Stimulated activated CD8-positive, alpha-beta memory T cell treated with anti-CD3 and anti-CD28 coated beads, Interleukin-2, amount 100 ng/mL, for 1 hour (primary cell): ENCODE measurements at places on chromosomes 12 and 14.

DNA sequence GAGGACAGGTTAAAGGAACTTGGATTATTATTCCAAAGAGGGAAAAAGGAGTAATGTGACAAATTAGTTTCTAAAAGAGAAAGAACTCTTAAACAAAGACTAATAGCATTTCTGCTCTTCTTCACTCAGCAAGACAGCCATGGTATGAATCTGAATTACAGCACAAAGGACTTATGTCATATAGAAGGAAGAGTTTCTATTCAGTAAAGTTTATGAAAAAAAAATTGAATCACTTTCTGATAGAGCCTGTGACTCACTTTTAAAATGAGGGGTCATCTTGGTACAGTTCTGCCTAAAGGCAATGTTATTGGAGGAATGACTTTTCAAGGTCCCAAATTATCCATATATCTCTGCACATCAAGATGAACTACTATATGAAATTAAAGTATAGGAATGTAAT is 101.7 kb downstream of the DUSP6 start:
- no peak for DNase-seq

DNA sequence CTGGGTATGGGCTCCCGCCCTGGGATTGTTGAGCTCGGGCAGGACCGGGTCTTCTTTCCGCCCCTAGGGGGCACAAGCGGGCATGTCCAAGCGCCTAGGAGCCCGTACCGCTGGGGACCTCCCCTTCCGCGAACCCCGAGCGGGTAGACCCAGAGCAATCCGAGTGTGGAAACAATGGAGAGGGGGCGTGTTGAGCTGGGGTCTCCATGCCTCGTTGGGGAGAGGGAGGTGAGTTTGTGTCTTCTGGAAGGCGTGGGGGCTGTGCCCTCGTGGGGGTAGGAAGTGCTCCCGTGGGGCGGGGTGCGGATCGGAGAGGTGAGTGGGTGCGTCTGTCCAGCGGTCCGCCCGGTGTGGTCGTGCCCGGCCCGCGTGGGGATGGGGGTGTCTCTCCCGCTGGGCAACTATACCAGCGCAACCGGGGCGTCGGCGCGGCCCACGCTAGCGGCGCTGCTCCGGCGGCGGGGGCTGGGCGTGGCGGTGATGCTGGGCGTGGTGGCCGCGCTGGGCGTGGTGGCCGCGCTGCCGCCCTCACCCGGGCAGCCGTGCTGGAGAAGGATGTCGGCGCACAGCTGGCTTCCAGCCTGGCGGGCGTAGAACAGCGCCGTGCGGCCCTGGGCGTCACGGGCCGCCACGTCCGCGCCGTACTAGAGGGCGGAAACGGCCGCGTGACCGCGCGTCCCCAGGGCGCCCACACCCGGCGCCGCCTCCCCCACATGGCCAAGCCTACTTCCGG is 12.2 kb downstream of the AGAP2 start:
- DNase-seq = no peak

DNA sequence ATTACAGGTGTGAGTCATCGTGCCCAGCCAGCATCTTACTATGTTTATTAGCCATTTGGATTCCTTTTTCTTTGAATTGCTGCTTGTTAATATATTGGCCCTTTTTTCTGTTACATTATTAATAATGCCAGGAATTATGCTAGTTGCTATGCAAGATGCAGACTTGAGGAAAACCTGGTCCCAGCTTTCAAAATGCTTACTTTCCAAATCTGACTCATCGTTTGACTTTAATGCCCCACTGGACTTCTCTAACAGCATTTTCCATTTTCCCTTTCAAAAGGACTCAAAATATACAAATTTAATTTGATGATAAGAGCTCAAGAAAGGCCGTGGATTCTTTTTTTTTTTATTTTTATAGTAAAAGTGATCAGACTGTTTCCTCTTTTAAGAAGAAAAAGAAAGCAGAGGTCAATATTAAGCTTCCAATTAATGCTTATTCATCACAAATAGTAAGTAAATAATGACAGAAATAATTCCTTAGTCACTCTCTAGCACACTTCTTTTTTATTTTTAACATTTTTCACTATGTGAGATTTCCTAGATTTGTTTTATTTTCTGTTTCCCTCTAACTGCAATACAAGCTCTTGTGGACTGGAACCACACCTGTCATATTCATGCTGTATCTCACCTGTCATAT is 146.1 kb upstream of the FGD4 start:
- DNase-seq = no peak

DNA sequence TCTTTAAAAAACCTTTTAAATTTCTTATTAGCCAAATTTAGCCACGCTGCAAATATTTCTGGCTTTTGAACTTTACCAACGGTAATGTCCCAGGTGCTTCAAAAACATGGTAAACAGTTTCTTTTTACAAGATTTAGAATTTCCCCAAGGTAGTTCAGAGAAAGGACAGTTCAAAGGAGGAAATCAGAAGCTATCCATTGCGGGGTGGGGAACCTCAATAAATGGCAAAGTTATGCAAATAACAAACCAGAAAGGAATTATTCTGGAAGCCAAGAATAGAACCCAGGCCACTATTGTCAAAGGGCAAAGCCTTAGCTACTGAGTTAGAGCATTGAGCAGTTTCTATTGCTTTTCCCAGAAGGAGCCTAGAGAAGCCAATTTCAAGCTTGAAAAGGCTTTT is 62.3 kb downstream of the PDE6H start:
- no peak for DNase-seq

DNA sequence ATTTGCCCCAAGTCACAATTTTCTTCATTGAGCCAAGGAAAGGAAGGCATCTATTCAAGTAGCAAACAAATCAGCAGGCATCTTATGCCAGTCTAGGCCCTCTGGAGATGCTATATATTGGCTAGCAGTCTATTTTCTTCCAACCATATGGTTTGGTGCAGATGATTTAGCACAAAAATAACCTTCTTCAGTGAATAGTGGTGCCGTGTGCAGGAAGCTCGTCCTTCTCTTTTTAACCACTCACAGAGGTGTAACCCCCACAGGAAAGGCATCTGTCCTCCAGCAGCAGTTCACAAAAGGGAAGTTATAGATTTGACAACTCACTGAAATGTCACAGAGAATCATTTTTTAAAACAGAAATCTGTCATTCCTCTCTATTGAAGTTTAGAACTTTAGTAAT is 445.7 kb upstream of the SYT1 start:
- DNase-seq = no peak

DNA sequence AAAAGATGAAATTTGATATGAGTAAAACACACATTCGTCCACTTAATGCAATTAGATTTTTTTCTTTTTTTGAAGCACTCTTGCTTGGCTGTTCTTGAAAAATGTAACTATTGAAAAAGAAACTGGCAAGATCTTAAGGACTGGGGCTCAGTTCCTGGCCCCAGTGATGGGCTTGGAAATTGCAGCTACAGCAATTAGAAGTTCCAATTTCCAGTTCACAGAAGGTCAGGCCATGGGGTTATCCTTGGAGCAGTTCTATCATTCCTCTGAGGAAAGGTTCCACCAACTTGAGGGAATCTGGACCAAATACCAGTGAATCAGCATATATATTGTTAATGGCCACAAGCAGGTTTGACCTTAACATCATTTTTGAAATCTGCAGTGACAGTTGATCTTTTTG is 18.9 kb downstream of the IGF1 start:
- DNase-seq = no peak

- no peak for DNase-seq
These were observed 57.3 kb downstream of the TTC7B start for GRCh38 chr14:90758959-90759358.

DNA sequence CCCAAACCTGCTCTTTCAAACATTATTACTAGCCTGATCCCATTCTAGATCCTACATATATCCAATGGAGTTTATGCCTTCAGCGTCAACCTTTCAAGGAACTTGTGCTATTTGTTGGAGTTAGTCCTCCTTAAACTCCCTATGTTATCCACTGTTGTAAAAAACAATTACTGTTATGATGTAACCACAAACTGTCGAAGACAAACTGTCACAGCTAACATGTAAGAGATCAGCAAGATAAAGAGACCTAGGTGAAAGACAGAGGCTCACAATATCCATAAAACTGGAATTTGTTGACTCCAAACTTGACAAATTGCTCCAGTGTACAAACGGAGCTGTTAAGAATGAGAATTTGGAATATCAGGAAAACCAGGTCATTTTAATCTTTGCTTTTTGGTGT is 70.7 kb downstream of the CDK17 start:
- DNase-seq = no peak

- no peak for DNase-seq
These were observed 101.5 kb downstream of the KICS2 start for GRCh38 chr12:64120568-64120967.

GRCh38 chr14:87261621-87262020 is 731.4 kb downstream of the GALC start:
- no peak for DNase-seq

DNA sequence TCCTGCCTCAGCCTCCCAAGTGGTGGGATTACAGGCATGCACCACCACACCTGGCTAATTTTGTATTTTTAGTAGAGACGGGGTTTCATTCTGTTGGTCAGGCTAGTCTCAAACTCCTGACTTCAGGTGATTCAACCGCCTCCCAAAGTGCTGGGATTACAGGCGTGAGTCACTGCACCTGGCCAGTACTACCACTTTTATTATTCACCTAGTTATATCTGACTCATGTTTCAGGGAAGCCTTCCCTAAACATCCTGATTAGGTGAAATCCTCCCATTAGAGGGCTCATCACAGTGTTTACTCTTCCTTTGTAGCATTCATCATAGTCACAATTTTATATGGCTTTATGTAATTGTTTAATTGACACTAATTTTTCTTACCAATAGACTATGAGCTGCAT is 295.3 kb upstream of the SOX5 start:
- no peak for DNase-seq

DNA sequence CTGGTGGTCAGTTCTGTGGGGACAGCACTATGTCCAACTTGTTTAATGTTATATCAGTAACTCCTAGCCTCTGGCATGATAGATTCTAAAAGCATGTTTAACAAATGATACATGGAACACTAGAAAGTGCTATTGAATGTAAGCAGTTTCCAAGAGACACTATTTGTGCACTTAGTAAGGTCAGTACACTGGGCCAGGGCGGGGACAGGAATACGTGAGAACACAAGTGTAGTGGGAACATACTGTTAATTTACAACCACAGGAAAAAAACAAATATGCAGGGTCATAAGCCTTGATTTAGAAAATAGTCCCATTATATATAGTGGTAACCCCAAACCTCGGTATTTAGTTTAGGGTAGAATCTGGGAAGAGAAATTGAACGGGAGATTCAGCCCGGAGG is 88.9 kb upstream of the SLC38A2 start:
- DNase-seq = no peak

DNA sequence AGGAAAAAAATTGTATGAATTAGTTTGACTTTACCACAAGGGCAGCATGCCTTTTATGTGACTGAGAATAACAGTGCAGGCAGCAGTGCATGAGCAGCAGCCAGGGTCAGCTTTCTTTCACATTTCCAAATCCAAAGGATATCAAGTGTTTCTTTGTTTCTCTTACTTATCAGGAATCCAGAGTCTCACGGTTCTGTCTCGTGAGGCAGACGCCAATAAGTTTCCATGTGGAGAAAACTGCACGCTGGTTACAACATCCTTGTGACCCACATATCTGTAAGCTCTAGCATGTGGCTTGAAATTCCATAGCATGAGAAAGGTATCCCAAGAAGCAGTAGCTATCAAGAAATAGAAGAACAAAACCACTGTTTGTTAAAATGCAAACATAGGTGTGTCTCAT is 27.6 kb downstream of the GALNT4 start:
- DNase-seq = no peak

- no peak for DNase-seq
These were observed 104.3 kb downstream of the FLRT2 start for GRCh38 chr14:85634205-85634604.

DNA sequence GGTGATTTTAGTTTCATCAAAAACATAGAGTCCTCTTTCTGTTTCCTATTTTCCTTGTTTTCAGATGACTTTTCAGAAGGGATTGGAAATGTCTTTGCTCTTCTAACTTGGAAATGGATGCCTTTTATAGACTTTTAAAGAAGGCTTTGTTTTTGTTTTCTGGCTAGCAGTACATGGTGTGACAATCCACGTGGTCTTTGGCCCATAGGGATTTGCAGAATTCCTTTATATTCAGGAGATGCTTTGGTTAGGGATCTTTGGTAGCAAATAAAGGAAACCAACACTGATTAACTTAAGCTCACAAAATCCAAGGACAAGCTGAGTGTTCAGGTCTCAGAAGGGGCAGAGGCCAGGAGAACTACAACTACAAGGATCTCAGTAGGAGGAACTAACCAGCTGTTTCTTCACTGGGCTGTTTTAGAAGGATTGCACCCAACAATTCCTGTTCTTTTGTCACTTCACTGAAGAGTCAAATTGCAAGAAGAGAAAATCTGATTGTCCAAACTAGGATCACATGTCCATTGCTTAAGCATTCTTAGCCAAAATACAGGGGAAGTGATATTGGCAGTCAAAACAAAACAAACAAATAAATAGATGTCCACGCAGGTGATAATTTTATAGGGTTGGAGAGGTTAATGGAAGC is 58.6 kb upstream of the MANSC4 start:
- no peak for DNase-seq

GRCh38 chr14:50929506-50929905 is 14.8 kb downstream of the PYGL start:
- no peak for DNase-seq

DNA sequence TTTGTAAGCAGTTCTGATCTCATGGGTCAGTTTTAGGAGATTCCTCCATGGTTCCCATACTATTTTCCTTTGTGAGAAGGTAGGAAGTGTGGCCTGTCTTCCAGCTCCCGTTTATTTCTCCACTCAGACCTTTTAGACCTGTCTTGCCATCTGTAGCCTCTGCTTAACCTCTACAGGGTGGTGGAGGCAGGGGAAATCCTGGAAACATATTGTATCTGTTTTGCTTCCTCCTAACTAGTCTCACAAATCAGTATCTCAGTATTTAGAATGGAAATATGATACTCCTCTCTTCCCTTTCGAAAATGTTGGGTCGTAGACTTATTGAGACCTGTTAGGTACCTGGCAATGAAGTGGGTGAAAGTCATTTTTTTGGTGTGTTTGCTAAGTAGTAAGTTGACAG is 399.4 kb upstream of the RGS6 start:
- DNase-seq = no peak

- DNase-seq = no peak
These were observed 11.7 kb downstream of the CSRNP2 start for GRCh38 chr12:51071663-51072062.

DNA sequence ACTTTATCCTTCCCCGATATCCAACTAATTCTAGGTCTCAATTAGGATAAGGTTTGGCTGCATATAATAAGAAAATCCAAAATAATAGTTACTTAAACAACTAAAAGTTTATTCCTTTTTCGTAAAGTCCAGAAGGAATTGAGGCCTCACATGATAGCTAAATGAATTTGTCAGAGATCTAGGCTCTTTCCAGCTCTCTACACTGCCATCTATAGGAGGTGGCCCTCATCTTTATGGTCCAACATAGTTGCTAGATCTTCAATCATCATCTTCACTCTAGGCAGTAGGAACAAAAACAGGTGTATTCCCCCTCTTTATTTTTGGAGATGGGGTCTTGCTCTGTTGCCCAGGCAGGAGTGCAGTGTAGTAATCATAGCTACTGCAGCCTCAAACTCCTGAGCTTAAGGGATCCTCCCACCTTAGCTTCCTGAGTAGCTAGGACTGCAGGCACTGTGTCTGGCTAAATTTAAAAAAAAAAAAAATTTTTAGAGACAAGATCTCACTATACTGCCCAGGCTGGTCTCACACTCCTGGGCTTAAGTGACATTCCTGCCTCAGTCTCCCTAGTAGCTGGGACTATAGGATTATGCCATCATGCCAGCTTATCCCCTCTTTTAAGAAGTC is 46.5 kb upstream of the SAV1 start:
- DNase-seq = no peak

- no peak for DNase-seq
These were observed 11.0 kb upstream of the FBXL14 start for GRCh38 chr12:1605129-1606020.
